Tracheal epithelial cell (primary cell): ENCODE measurements at places on chromosomes 12 and 14. TPM values are rescaled to one million over a fixed set of nuclear protein-coding genes. Genes with fewer than 3 reads are reported as not detected.

Gene FAM90A1
- total RNA-seq = under 0.01 and 0.21 TPM in 2 replicates

Gene KCNMB4
- total RNA-seq = 1.5 and 1.9 TPM in 2 replicates

Gene SLC6A12
- 0.48 TPM in 1 of 2 replicates, not detected in the other for total RNA-seq

Gene KRT77
- total RNA-seq = not detected in 2 replicates

Gene ANKRD33
- total RNA-seq = not detected in 2 replicates

Gene TGM1
- 69.1 and 167 TPM in 2 replicates for total RNA-seq

Gene CAPZA3
- total RNA-seq = 0.24 TPM in 1 of 2 replicates, not detected in the other

Gene RNF212B
- total RNA-seq = not detected in 2 replicates

Gene PPP1R1A
- total RNA-seq = 0.72 TPM in 1 of 2 replicates, not detected in the other

Gene LRRC43
- 0.72 and 1.9 TPM in 2 replicates for total RNA-seq

Gene KRT6A
- total RNA-seq = 10,133 and 10,410 TPM in 2 replicates

Gene ALKBH1
- total RNA-seq = 8.0 and 10.4 TPM in 2 replicates

Gene BCL2L14
- total RNA-seq = 0.21 TPM in 1 of 2 replicates, not detected in the other

Gene KERA
- not detected in 2 replicates for total RNA-seq

Gene TNS2
- total RNA-seq = 0.43 and 2.7 TPM in 2 replicates

Gene BICDL1
- total RNA-seq = 6.3 and 9.0 TPM in 2 replicates

Gene IAPP
- total RNA-seq = not detected in 2 replicates

Gene ARL6IP4
- total RNA-seq = 160 and 183 TPM in 2 replicates

Gene TAS2R46
- 0.85 and 0.96 TPM in 2 replicates for total RNA-seq

Gene DYNLL1
- 118 and 186 TPM in 2 replicates for total RNA-seq

Gene IFNG-AS1
- under 0.01 TPM in 1 of 2 replicates, not detected in the other for total RNA-seq

Gene ANG
- total RNA-seq = 4.9 and 7.2 TPM in 2 replicates

Gene ARHGEF25
- total RNA-seq = 1.9 and 2.2 TPM in 2 replicates

Gene TRHDE
- 2.7 TPM in 1 of 2 replicates, not detected in the other for total RNA-seq

Gene FOXN3
- total RNA-seq = 5.8 and 11.7 TPM in 2 replicates

Gene GRIP1
- total RNA-seq = 4.6 and 5.5 TPM in 2 replicates

Gene TPPP2
- total RNA-seq = not detected in 2 replicates

Gene PGF
- 48.4 and 142 TPM in 2 replicates for total RNA-seq

Gene ADCY4
- total RNA-seq = 1.7 TPM in 1 of 2 replicates, not detected in the other

Gene TAMALIN
- total RNA-seq = 0.48 TPM in 1 of 2 replicates, not detected in the other

Gene CCDC88C
- total RNA-seq = 14.7 and 21.7 TPM in 2 replicates

Gene TMEM233
- total RNA-seq = 0.24 TPM in 1 of 2 replicates, not detected in the other

Gene TMCC3
- total RNA-seq = 7.2 and 24.3 TPM in 2 replicates

Gene DIO2
- under 0.01 TPM in 1 of 2 replicates, not detected in the other for total RNA-seq

Gene SLC2A14
- total RNA-seq = under 0.01 TPM in 1 of 2 replicates, not detected in the other

Gene FAM222A
- total RNA-seq = under 0.01 and 0.24 TPM in 2 replicates

Gene GABARAPL1
- 23.9 and 24.1 TPM in 2 replicates for total RNA-seq

Gene KRT79
- total RNA-seq = 0.21 and 0.24 TPM in 2 replicates

Gene PIK3C2G
- total RNA-seq = under 0.01 and 0.21 TPM in 2 replicates

Gene EXD2
- total RNA-seq = 18.6 and 22.2 TPM in 2 replicates

Gene LTBP2
- 15.8 and 37.4 TPM in 2 replicates for total RNA-seq

Gene NELL2
- total RNA-seq = under 0.01 TPM in 1 of 2 replicates, not detected in the other

Gene NEUROD4
- not detected in 2 replicates for total RNA-seq

Gene MYF5
- total RNA-seq = not detected in 2 replicates

Gene EML1
- 1.5 and 11.3 TPM in 2 replicates for total RNA-seq
